ENCODE measurements at places on chromosomes 6 and 20. TPM values are rescaled to one million over a fixed set of nuclear protein-coding genes. Genes with fewer than 3 reads are reported as not detected.

The LY86 gene
- 0.28 TPM for polyA plus RNA-seq

The NOX3 gene
- polyA plus RNA-seq, result not detected

The PPIL6 gene
- polyA plus RNA-seq, result 0.54 TPM

The KIAA0408 gene
- polyA plus RNA-seq, result 6.5 TPM

The SLC17A1 gene
- polyA plus RNA-seq, result not detected

The ENPP4 gene
- polyA plus RNA-seq, result 2.2 TPM

DNA sequence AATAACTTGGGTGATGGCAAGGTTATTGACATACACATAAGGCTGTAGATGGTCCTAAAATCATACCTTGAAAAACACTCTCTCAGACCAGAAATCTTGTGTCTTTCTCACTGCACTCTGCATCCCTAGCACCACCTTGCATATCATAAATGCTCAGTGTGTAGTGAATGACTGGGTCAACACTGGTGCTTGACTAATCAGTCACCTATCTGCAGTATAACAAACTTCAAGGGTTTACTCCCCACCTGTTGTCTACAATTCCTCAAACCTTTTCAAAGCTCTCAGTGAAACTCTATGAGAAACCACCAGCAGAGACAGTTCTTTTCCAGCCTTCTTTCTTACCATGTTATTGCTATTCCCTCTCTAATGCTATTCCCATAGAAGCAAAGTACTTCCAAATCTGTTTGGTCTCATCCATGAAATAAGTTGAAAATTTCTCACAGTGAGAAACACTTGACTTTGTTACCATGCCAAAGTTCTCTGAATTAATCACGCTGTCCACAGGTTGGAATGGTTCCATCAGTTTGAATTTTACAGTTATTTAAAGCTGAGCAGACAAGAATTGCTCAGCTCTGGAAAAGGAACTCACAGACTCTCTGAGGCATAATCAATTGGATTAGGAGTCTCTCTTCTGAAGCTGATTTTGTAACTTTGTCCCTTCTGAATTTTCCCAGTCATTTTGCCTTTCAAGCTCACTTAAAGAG, 104.8 kb upstream of the EYA4 start:
- H3K4me3 ChIP-seq, result no peak overlapping the region
- no peaks in the 10 kb centered on the region for H3K36me3 ChIP-seq
- no peak overlapping the region for H3K27ac ChIP-seq
- H3K27me3 ChIP-seq, result no peaks in the 10 kb centered on the region
- H3K4me1 ChIP-seq, result no peaks in the 10 kb centered on the region

GRCh38 chr20:33883164-33883563, 72.0 kb downstream of the CHMP4B start:
- H3K27ac ChIP-seq, result no peak overlapping the region
- H3K4me1 ChIP-seq, result no peaks in the 10 kb centered on the region
- H3K36me3 ChIP-seq, result no peaks in the 10 kb centered on the region
- no peaks in the 10 kb centered on the region for H3K27me3 ChIP-seq

GRCh38 chr20:5781798-5782750, 31.9 kb downstream of the SHLD1 start:
- DNase-seq, result peak; percentile 17
- H3K27me3 ChIP-seq, result no peaks in the 10 kb centered on the region
- H3K4me1 ChIP-seq, result no peaks in the 10 kb centered on the region
- no peak overlapping the region for H3K27ac ChIP-seq
- no peaks in the 10 kb centered on the region for H3K36me3 ChIP-seq

GRCh38 chr20:62019881-62020492, 45.7 kb downstream of the TAF4 start:
- H3K27ac ChIP-seq, result no peak overlapping the region
- no peaks in the 10 kb centered on the region for H3K27me3 ChIP-seq
- no peak overlapping the region for H3K4me3 ChIP-seq
- no peaks in the 10 kb centered on the region for H3K4me1 ChIP-seq
- DNase-seq, result no peak

- no peak overlapping the region for H3K27ac ChIP-seq
- DNase-seq, result no peak
- H3K27me3 ChIP-seq, result no peaks in the 10 kb centered on the region
Observed at GRCh38 chr6:98985391-98985790, 37.6 kb upstream of the FBXL4 start.

DNA sequence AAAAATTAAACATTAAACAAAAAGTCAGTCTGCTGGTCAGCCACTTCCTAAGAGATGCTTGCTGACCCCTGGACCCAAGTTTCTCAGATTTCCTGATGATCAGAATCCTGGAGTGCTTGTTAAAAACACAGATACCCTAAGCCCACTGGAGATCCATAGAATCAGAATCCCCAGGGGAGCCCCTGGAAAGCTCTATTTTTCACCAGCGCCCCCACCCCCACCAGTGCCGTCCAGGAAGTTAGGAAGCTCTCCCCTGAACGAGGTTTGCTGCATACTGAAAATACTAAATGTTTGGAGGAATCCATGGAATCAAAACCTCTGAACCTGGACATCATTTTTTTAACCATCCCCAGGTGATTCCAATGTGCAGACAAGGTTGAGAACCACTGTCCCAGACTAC, 69.2 kb downstream of the BFSP1 start:
- DNase-seq, result no peak
- no peaks in the 10 kb centered on the region for H3K36me3 ChIP-seq
- H3K27ac ChIP-seq, result no peak overlapping the region
- H3K4me3 ChIP-seq, result no peak overlapping the region

DNA sequence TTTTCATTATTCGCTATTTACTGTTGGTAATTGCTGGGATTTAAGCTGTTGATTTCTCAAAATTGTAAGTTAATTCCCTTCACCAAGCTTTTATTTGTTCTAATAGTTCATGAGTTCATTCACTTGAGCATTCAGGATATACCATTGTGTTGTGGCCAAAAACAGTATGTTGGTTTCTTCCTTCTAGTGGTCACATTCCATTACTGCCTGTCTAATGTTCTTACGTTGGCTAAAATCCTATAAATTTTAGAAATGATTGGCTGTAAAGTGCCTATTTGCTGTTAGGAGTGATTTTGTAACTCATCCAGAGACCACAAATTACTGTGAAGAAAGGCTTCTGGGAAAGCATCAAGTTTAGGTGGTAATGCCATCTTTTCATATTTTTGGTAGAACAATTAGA, 76.3 kb downstream of the FARS2 start:
- no peak overlapping the region for H3K4me3 ChIP-seq
- H3K27ac ChIP-seq, result no peak overlapping the region
- DNase-seq, result peak; percentile 19
- H3K36me3 ChIP-seq, result no peaks in the 10 kb centered on the region
- H3K27me3 ChIP-seq, result no peaks in the 10 kb centered on the region

DNA sequence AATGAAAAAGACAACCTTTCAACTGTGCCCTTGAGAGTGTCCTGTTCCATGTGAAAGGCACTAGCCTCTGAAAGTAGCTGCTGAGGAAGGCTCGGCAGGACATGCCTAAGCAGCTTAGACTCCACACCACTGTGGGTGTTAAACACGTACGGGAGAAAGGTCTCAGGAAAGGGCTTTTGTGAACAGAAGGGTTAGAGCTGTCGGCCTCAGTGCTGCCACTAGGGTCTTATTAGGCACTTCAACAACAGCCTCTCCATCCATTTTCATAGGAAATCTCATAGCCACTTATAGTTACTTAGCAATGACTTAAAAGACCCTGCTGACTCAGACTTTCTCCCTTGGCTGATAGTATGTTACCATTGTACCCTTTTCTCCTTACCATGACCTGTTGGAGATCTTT, 662.8 kb downstream of the TBC1D32 start:
- no peaks in the 10 kb centered on the region for H3K36me3 ChIP-seq
- H3K4me3 ChIP-seq, result no peak overlapping the region

DNA sequence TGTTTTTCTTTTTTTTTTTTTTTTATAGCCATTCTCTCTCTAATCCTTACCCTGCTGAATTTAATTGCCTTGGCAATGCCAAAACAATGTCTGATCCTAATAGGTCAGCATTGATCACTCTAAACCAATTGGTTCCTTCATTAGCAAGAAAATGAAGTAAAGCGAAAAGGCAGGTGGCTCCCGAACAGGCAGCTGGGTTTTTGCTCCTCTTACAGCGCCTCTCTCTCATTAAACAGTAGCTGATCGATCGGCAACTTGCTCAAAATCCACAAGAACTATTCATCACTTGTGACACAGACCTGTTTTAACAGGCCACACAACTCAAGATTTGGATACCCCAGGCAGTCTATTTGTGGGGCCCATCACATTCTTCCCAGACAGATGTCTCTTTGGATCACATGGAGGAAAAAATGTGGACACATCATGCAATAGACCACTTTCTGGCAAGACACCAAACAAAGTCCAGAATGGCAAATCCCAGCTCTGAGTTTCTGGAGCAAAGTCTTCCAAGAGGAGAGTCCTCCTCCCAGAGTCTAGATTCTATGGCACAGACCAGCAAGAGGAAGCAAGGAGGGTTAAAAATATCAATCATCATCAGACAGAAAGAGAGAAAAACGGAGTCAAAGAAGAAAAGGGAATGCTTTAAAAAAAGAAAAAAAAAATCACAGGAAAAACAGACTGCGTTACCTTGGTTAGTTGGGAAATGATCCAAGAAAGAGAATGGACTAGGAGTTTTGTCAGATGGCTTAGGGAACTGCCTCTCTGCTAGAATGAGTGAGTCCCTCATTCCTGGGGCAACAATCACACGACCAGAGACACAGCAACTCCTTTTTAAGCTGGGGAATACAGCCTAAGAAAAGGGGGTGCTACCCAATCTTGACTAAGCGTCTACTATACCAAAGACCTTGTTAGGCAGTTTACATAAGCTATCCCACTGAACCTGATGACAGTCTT, 247.8 kb downstream of the BTBD9 start:
- DNase-seq, result peak; percentile 40
- H3K27me3 ChIP-seq, result no peaks in the 10 kb centered on the region
- H3K4me1 ChIP-seq, result peaks cover 24% of the 10 kb centered on the region
- no peak overlapping the region for H3K27ac ChIP-seq
- no peaks in the 10 kb centered on the region for H3K36me3 ChIP-seq

DNA sequence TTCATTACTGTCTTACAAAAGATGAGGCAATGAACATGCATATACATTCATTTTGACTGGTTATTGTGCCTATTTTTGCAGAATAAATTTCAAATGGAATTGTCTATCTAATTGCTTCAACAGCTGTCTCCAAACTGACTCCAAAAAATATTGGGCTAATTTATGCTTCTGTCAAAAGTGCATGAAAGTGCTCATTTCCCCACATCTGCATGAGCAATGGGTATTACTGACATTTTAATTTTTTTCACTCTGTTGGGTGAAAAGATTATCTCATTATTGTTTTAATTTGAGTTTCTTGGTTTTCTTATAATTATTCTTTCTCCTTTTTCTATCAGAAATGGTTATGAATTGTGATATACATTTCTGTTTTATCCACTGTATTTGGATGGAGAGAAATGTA, 404.2 kb downstream of the QKI start:
- no peak overlapping the region for H3K27ac ChIP-seq
- H3K36me3 ChIP-seq, result no peaks in the 10 kb centered on the region
- DNase-seq, result no peak
- no peaks in the 10 kb centered on the region for H3K27me3 ChIP-seq
- H3K4me1 ChIP-seq, result no peaks in the 10 kb centered on the region
- H3K4me3 ChIP-seq, result no peak overlapping the region

- peaks cover 100% of the 10 kb centered on the region for H3K27me3 ChIP-seq
- peaks cover 75% of the 10 kb centered on the region for H3K4me1 ChIP-seq
- no peaks in the 10 kb centered on the region for H3K36me3 ChIP-seq
- H3K27ac ChIP-seq, result no peak overlapping the region
Observed at GRCh38 chr6:100460650-100461204, 4.0 kb downstream of the SIM1 start.

DNA sequence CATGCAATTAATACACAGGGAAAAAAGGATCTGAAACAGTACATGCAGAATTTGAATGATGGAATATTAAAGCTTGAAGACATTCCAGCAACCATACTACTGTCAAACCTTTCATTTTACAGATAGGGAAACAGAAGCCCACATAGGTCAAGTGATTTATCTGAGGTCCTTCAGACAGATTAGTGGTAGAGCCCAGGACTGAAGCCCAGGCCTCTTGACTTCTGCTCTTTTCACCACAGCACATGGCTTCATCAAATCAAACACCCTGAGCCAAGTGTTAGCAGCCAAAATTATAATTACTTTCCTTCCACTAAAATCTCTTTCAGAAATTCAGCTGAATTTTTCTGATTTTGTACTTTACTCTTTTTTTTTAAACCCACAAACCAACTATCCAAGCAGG, 435.6 kb upstream of the RUNX2 start:
- no peak overlapping the region for H3K27ac ChIP-seq
- no peaks in the 10 kb centered on the region for H3K36me3 ChIP-seq
- H3K27me3 ChIP-seq, result no peaks in the 10 kb centered on the region
- H3K4me1 ChIP-seq, result no peaks in the 10 kb centered on the region
- H3K4me3 ChIP-seq, result no peak overlapping the region

GRCh38 chr6:104704191-104704590, 155.5 kb downstream of the HACE1 start:
- H3K4me3 ChIP-seq, result no peak overlapping the region
- no peaks in the 10 kb centered on the region for H3K36me3 ChIP-seq
- H3K27me3 ChIP-seq, result no peaks in the 10 kb centered on the region
- no peaks in the 10 kb centered on the region for H3K4me1 ChIP-seq
- H3K27ac ChIP-seq, result no peak overlapping the region
- no peak for DNase-seq

GRCh38 chr20:63364801-63365585, 3.8 kb upstream of the CHRNA4 start:
- no peak for DNase-seq
- no peaks in the 10 kb centered on the region for H3K4me1 ChIP-seq
- no peaks in the 10 kb centered on the region for H3K36me3 ChIP-seq
- no peak overlapping the region for H3K27ac ChIP-seq
- H3K4me3 ChIP-seq, result no peak overlapping the region

- no peak for DNase-seq
- no peak overlapping the region for H3K27ac ChIP-seq
- H3K4me3 ChIP-seq, result no peak overlapping the region
- H3K4me1 ChIP-seq, result no peaks in the 10 kb centered on the region
- H3K36me3 ChIP-seq, result no peaks in the 10 kb centered on the region
Observed at GRCh38 chr6:168527451-168528210, 86.6 kb downstream of the SMOC2 start.

DNA sequence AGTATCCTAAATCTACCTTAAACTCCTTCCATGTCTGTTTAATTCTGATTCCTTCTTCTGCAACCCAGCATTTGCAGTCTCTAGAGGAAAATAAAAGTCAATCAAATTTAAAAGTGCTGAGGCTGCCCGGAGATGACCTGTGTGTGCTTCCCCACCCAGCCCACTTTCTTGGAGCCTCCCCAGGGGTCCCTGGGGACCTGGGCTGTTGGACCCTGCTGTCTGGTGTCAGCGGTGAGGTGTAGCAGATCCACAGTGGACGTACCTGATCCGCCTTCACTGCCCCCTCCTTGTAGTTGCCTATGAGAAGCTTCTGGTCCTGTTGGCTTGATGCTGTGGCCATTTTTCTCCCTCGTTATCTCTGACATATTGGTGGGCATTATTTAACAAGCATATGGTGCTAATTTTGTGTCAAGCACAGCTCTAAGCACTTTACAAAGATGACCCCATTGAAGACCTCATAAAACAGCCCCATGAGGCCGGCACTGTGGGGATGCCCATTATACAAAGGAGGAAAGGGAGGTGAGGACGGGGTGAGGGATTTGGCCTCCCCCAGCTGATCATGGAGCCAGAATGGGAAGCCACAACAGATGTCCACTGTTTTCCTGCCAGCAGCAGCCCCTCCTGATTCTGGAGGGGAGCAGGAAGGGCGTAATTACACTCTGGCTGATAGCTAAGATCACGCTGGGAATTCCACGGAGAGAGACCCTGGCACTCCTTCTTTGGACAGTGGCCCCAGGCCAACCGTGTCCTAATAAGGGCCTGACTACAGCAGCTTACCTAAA, 628.2 kb downstream of the CDH26 start:
- H3K36me3 ChIP-seq, result no peaks in the 10 kb centered on the region
- no peaks in the 10 kb centered on the region for H3K27me3 ChIP-seq
- DNase-seq, result no peak
- H3K4me3 ChIP-seq, result no peak overlapping the region
- 0 out of 2 replicates have a peak, but pooled peaks cover 4% of the 10 kb centered on the region for H3K4me1 ChIP-seq
- no peak overlapping the region for H3K27ac ChIP-seq
